Activated T-cell treated with anti-CD3 and anti-CD28 coated beads, Interleukin-2, amount 50 U/mL, for 1 hour (primary cell): ENCODE measurements at places on chromosomes 1 and 21.

- DNase-seq, result no peak
These were observed 3.5 kb upstream of the UTS2 start for GRCh38 chr1:7856345-7856744.

DNA sequence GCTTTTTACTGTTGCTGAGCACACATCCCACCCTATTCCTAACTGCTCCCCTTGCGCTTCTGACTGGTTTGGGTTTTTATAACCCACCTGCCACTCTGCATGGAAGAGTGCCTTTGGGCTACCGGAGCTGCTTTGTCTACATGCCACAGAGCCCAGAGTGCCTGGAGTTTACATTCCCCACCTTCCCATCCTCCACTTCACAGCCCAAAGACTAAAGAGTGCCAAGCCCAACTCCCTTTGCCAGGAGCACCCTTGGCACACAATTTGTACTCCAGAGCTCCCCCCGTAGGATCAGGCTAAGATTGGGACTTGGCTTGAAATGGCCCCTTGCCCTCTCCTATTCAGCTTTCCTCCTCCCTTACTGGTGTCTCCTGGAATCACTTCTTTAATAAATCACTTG lies 63.3 kb downstream of the LHX9 start:
- DNase-seq, result no peak

- DNase-seq, result no peak
These were observed 7.0 kb upstream of the ABCD3 start for GRCh38 chr1:94411237-94411636.

- DNase-seq, result no peak
These were observed 407.0 kb downstream of the PTPRU start for GRCh38 chr1:29643281-29643680.

DNA sequence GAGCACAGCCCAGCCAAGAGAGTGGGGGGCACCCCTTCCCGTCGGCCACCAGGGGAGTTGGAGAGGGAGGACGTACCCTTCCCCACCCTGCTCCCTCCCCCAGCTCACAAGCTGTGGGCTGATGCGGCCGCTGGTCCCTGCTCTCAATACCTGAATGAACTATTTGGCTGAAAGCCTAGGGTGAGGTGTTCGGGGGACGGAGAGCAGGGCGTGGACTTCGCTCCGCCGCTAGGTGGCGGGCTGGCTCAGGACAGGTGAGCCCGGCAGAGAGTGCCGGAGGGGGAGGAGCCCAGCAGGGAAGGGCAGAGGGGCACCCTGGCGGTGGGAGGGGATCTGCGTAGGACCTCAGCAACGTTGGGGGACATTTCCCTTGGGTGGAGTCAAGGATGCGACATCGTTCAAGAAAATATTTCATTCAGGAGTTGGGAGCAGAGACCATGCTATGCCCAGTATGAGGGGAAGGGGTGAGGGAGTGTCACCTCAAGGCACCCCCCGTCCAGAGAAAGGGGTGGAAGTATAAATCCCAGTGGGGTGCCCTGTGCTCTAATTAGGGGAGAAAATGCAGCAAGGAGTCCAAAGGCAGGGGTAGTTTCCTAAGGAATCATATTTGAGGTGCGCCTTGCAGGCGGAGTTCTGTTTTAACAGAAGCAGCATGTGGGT lies 12.0 kb upstream of the RHBG start:
- DNase-seq, result peak; percentile 73

- DNase-seq, result no peak
These were observed 66.7 kb downstream of the TLR5 start for GRCh38 chr1:223076362-223076761.

GRCh38 chr1:213987422-213987926 lies 299 bp upstream of the PROX1 start:
- no peak for DNase-seq

DNA sequence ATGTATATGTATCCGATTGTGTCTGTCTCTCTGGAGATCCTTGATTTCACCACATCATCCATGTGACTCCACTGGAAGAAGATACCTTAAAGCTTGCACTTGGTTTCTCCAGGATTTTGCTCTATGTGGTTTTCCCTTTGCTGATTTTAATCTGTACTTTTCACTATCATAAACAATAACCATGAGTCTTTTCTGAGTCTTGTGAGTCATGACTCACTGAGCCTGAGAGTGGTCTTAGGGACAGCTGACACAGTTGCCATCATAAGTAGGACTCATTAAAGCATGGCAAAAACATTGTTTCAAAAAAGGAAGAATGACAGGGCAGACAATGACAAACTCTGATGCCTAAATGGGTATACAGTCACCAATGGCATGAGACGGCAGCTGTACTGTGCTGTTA lies 226.2 kb downstream of the AKT3 start:
- no peak for DNase-seq

- DNase-seq, result no peak
These were observed 1.5 kb downstream of the PTGFRN start for GRCh38 chr1:116911188-116911553.

GRCh38 chr1:75265792-75266191 lies 131.6 kb downstream of the LHX8 start:
- no peak for DNase-seq

DNA sequence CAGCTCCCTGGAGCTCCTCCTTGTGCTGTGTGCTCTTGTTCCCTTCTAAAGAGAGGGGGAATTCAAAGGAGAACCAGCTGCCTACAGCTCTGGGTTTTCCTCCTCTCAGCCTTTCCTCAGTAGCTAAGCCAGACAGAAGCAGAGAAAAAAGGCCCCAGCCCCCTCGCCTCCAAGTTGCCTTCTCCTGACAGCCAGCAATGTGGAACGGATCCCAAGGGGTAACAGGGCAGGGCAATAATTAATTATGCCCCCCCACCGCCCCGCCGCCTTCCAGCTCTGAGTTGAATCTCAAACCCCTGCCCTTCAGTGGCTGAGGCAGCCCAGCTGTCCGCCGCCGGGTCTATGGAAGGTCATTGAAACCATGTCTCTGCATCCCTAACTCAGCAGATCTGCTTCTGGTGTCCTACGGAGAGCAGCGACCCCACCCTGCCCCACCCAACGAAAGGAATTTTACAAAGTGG lies 69.0 kb upstream of the GOLT1A start:
- no peak for DNase-seq

GRCh38 chr1:241899210-241899609 lies 51.2 kb downstream of the EXO1 start:
- DNase-seq, result no peak
